ENCODE measurements at places on chromosomes 1 and 21. TPM values are rescaled to one million over a fixed set of nuclear protein-coding genes. Genes with fewer than 3 reads are reported as not detected.

The NUP210L gene
- 0.09 TPM for total RNA-seq

The SPRR1A gene
- total RNA-seq: not detected

The TMEM200B gene
- 0.38 TPM for total RNA-seq

The PGBD5 gene
- not detected for total RNA-seq

The ETNK2 gene
- total RNA-seq: 0.91 TPM

The ALX3 gene
- total RNA-seq: not detected

The FMN2 gene
- total RNA-seq: not detected

The GRHL3 gene
- total RNA-seq: 0.13 TPM

The SLC45A1 gene
- total RNA-seq: 0.31 TPM

The C1QC gene
- total RNA-seq: 1.4 TPM

DNA sequence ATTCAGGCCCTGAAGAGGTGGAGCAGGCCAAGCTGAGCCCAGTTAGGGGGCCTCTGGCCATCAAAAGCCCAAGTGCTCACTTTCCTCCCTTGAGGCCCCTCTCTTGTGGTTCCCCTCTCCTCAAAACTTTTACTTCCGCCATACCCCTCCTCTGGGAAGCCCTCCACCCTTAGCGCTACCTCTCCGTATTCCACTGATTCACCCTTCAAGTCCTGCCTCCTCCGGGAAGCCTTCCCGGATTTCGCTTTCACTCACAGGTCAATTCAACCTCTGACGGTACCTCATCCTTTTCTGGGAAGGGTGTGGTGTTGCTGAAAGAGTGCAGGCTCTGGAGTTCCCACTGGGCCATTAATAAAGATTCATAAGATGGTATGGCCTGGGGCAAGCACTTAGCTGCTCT, 19.1 kb downstream of the SPOCD1 start:
- no peak for DNase-seq

DNA sequence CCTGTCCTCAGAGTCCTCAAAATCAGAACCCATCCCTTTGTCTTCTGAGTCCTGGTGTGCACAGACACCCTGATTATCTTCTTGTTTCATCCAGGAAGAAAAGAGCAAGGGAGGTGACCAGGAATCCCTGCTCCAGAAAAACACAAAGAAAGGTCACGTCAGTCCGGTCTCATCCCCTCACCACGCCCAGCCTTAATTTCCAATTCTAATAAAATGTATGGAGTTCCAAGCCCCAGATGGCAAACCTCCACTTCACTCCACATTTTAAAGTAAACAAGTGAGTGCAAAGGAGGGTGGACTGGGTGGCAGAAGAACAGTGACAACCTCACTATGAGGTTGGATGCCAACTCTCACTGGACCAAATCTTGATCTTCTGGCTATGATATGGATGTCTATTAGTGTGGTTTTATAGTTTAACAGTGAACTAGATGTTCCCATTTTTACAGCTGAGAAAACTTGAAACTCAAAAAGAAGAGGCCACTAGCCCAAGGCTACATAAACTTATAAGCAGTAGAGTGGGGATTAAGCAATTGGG, 22.0 kb downstream of the ZNF697 start:
- no peak for DNase-seq

DNA sequence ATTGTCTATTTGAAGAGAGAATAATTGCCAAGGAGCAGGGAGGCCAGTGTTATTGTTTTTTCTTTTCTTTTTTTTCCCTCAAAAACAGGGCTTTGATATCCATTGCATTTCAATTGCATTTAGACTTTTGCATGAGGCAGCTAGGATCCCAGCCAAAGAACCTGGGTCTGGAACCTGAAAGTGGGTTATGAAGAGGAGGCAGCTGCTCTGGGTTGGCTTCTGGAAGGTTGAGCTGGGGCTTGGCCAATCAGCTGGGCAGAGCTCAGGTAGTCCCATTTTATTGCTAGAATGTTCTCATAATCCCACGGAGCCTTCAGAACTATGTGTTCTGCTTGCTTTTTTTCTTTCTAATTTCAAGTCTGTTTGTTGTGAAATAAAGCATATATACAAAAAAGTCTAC, 218.9 kb downstream of the CAMTA1 start:
- no peak for DNase-seq

GRCh38 chr1:62439652-62440371, 3.0 kb downstream of the USP1 start:
- DNase-seq: no peak

DNA sequence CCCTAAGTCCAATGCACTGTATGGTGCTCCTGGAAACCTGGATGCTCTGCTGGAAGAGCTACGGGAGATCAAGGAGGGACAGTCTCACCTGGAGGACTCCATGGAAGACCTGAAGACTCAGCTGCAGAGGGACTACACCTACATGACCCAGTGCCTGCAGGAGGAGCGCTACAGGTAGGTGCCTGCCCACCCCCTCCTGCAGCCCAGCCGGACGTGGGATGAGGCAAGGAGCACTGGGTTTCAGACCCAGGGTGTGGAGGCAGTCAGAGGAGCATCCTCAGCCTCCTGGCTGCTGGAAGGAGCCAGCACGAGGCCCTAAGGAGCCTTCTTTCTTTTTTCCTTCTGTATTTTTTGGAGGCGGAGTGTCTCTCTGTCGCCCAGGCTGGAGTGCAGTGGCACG, 42.0 kb downstream of the TMCC2 start:
- no peak for DNase-seq

DNA sequence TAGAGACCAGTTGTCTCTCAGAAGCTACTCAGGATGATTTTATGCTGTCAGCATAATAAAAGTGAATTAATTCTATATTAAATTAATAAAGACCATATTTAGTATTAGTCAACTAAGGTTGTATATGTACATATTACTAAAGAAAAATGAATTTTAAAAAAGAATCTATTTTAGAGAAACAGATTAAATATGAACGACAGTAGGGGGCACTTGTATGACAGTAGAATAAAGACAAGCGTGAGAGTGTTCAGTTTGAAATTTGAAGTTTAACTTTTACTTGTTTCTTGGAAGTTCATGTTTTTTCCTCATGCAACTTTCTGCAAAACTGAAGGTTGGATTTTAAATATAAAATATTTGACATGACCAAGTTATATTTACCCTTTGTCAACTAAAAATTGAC, 67.9 kb upstream of the MACF1 start:
- DNase-seq: no peak

GRCh38 chr1:219669556-219669955, 56.7 kb upstream of the ZC3H11B start:
- no peak for DNase-seq

GRCh38 chr1:222225316-222225691, 322.6 kb downstream of the HHIPL2 start:
- no peak for DNase-seq

DNA sequence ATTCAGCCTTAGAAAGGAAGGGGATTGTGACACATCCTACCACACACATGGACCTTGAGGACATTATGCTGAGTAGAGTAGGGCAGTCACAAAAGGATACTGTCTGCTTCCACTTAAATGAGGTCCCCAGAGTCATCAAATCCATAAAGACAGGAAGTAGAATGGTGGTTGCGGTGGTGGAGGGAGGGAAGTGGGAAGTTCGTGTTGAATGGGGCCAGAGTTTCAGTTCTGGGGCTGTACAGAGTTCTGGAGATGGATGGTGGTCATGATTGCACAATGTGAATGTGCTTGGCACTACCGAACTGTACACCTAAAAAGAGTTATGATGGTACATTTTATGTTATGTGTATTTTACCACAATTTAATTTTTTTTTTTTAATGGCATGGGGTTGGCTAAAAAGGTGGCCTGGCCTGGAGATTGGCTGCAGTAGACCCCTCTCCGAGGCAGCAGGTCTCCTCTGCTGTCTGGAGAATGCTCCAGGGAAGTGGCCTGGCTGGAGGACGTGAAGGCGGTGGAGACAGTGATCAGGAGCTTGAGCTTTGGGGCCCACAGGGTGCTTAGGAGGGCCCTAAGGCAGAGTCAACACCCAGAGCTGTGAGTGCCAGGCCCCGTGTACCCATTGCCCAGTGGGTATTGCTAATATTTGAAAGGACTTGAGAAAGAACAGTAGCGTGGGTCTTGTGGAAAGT, 30.4 kb downstream of the IFNGR2 start:
- DNase-seq: no peak

DNA sequence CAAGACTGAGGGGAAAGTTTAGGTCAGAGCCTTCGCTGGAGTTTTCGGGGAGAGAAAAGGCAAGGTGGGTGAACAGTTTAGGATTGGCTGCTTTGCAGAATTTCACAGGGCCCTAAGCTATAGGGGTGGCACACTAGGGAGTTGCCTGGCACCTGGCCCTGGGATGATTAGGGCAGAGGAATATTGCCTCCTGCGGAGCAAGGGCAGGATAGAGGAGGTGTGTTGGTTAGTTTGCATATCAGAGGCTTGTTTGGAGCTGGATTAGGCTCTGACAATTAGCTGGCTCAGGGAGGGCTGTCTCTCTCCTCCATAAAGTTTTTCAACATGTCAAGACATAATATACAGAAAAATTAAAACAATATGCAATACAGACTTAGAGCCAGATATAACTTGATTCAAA, 436.4 kb downstream of the DISC1 start:
- no peak for DNase-seq

DNA sequence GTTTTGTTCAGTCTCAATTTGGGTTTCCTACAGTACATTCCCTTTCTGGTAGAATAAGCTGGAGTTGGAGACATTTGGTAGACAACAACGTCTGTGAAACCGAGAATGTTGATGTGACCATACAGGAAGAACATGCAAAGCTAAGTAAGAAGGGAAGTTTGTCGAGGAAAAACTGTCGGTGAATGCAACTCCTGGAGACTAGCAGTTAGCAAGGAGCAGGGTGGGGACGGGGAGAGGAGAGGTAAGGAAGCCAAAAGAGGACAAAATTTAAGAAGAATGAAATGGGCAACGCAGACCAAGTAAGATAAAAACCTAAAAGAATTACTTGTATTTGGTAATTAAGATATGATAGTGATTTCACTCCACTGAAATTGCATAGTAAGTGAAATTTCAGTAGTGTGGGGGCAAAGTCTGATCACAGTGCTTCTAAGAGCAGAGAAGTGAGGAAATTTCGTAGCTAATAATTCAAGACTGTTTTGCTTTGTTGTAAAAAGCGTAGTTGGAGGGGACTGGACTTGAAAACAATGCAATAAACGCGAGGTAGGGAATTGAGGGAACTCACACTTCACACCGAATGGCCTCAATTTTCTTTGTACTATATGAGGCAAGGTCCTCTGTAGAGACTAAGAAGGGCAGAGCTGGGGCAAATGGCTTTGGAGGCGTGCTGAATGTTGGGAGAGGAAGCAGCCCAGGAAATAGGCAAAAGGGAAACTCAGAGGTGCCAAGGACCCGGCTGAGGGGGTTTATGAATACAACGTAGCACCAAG, 787 bp upstream of the GIPC2 start:
- DNase-seq: no peak

DNA sequence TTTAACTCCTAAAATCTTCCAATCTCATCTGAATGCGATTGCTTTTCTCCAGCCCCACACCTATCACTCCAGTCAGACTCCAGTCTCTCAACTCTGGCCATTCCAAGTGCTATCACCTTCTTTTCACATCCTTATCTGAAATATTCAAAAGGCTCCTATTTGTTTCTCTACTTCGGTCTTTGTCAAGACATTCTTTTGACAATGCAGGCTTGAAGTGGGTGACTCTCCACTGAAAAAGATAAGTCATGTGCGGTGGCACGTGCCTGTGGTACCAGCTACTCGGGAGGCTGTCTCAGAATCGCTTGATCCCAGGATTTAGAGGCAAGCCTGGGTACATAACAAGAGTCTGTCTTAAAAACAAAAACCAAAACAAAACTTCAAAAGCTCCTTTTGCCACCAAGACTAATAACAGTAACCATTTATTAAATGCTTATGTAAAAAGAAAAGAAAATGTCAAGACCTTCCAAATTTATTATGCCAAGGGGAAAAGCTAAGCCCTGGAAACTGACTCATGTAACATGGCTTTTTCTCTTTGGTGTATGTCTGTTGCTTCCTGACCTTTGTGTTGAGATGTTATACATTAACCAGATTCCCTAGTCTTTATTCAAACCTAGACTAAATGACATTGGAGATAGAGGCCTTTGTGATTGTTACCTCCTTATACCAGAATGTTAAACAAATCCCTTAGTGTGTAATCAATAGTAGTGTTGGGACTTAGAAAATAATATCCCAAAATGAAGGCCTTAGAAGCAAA, 3.6 kb downstream of the ALG14 start:
- no peak for DNase-seq

GRCh38 chr1:94936861-94937620, 10.1 kb upstream of the CNN3 start:
- DNase-seq: no peak

DNA sequence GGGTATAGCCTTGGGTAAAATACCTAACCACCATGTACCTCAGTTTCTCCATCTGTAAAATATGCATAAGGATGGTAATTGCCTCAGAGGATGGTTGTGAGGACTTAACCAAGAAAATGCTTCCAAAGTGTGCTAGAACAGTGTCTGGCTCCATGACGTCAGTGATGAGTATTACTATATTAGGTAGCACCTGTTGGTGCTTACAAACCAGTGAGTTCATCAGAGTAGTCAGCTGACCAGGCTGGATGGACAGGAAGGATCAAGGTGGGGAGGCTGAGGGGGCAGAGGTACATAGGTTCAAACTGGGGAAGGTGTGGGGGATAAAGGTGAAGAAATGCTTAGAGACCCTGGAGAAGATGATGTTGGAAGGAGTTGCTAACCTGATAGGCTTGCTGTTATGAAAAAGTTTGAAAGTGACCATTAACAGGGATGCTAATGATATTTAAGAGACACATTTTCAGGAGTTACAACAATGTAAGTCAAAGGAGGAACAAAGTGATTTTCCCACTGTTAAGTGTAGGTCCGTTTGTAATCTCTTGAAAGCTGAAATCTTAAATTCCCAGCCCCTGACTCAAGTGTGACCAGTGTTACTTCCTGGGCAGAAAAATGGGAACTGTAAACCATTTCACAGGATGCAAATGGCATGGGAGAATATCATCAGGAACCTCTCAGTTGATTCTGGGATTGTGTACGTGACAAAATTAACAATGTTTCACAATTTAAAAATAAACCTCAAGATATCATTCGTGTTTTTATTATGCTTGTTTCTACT, 4.4 kb downstream of the NTPCR start:
- DNase-seq: no peak

DNA sequence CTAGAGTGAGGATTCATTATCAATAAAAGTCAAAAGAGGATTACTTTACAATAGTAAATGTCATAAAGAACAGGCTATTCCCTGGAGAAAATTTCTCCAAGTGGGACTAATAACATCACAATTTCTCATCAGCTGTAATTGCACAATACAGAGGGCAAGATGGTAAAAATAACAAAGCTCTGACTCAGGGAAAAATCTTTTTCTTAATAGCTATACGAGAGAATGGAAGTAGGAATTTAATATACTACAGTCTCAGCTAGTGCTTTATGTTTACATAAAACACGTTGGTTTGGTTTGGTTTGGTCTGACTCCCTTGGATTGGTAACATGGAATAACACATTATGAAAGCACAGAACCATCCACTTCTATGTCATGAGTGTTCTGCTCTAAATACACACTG, 397.6 kb downstream of the LRRIQ3 start:
- no peak for DNase-seq

Measured in CD8-positive, alpha-beta memory T cell (primary cell).